Activated naive CD4-positive, alpha-beta T cell (primary cell): ENCODE measurements at places on chromosomes 7 and 10.

DNA sequence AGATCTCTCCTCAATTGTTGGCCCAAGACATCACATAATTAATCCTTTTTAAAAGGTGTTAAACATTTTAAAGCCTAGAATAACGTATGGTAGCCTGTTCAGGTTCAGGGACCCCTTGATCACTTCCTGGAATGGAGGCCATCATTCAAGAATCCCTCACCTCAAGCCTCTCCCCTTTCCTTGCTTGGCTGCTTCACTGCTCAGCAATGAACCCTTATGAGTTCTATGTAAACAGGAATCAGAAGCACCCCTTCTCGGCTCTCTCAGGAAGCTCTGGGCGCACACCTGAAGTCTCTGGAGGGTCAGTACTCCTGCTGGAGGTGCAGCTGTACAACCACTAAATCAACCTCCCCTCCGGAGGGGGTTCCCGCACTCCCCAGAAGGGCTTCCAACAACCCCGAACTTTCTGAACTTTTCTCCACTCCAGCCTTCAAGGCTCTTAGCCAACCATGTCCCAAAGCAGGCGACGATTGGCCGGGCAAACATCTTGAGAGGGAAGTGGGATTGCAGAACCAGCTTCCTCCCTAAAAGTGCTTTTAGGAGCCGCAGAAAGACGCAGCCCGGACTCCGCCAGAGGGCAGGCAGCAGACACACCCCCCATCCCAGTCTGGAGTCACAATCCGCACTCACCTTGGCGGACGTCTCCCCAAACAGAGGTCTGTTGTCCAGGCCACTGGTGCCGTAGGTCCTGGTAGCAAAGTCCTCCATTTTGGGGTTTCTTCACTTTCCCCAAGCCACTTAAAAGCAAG lies 562 bp downstream of the TMEM243 start:
- DNase-seq: no peak

DNA sequence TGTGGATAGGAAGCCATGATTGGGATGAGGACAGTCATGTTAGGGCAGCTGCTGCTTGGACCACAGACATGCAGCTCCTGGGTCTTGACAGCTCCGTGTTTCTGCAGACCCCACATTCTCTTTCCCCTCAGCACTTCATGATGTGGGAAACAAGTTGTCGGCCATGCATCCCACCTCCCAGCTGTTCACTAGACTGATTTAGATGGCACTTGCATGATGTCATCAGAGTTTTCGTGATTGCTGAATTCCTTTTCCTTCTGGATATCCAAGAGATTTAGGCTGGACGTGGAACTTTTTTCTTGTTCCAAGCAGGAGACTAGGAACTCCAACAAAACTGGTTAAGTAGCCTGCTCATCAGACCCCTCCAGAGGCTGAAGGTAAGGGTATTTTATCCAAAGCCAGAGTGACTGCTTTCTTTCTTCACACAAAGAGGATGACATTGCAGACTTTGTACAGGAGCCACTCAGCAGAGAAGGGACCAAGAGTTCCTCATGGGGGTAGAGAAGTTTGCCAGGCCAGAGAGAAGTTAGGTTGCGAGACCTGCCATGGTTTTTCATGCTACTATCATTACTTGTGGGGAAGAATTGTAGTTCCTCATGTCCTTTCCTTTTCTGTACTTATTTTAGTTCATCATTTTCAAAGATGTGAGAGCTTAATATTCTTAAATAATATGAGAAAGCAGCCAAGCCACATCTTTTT lies 117.7 kb upstream of the GJD4 start:
- no peak for DNase-seq

GRCh38 chr7:148155000-148155399 lies 435.6 kb upstream of the C7orf33 start:
- DNase-seq: no peak

DNA sequence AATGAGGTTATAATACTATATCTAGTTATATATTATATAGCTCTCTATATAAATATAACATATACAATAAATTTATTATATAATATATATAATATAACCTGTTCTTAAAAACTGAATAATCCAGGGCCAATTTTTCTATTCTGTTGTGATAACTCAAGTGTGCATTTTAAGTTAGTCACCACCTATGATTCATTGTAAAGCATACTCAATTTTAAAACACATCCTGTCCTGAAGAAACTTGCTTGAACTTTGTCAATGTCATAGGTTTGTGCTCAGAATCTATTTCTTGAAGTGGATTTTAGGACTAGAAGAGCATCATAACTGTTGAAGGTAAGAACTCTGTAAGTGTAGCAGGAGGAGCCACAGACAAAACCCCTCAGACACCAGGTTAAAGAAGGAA lies 1209.8 kb downstream of the REEP3 start:
- no peak for DNase-seq

- DNase-seq: no peak
These were observed 449.2 kb downstream of the IPMK start for GRCh38 chr10:57818522-57818921.

- no peak for DNase-seq
These were observed 130.5 kb upstream of the HABP2 start for GRCh38 chr10:113422371-113422770.

DNA sequence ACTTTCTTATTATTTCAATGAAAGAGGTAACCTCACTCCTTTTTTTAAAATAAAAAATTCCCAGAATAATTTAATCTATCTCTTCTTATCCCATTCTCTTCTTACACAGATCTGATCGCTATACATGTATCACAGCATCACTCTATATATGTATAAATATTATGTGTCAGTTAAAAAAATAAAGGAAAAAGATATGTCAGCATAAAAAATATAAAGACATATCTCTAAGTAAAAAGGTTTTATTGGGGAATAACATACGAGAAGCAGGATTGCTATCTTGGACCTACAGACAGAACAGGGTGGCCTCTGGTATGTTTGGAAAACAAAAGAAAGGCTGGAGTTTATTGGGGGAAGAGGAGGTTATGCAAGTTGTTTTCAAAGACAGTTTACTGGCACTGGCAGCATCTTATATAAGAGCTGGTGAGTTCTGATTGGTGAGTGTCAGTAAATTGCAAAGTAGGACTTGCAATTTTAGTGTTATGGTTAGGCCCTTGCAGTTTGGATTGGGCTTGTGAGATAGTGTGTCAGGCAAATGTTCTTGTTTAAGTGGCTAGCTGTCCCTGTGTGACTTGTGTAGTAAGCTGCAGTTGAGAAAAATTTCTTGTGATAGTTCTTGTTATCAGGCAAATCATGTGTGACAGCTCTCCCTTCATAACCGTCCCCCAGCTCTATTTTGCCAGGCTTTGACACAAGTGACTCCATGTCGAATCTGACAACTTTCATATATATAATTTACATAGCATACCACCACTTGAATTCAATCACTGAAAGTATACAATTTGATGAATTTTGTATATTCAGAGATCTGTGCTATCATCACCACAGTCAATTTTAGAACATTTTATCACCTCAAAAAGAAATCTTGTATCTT lies 118.2 kb downstream of the HBP1 start:
- DNase-seq: no peak

DNA sequence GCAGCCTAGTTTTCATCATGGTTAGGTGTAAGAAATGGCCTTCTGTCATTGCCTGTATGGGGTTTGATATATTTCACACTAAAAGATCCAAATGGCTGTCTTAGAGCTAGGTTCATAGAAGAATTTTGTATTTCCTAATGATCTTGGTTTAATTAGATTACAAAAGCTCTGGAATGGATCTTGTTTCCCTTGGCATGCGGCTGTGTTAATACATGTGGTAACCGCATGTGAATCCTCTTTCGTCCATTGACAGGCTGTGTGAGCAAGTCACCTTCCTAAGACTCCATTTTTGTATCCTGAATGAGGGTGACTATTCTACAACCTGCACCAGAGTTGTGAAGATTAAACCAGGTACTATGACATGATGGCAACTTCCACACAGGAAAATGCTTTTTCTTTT lies 12.4 kb upstream of the FZD1 start:
- DNase-seq: no peak

DNA sequence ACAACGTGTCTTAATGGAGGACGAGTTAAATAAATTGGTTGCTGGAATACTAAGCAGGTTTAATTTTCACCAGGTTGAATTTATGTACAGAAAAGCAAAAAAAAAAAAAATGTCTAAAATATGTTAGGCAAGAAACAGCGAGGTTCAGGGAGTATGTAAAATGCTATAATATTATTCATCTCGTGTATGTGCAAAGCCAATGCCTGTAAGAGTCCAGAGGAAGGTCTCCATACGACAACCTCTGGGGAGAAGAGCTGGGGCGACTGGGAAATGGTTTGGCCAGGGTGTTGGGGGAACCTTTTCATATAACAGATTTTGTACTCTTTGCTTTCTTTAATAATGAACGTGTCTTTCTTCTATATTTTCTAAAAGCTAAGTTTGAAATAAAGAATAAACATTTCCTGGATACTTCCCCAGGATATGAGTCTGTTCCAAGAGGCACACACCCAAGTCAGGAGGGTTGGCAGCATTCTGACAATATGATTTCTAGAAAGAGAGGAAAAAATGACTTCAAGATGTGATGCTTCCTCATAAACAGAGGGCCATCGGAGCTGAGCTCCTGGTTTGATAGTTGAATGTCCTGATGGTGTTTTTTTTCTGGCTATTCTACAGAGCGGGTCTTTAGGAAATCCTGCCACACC lies 208.6 kb upstream of the MGMT start:
- DNase-seq: no peak

GRCh38 chr7:132941905-132942304 lies 140.0 kb downstream of the CHCHD3 start:
- DNase-seq: no peak

GRCh38 chr7:33831389-33832141 lies 73.8 kb upstream of the BMPER start:
- no peak for DNase-seq

DNA sequence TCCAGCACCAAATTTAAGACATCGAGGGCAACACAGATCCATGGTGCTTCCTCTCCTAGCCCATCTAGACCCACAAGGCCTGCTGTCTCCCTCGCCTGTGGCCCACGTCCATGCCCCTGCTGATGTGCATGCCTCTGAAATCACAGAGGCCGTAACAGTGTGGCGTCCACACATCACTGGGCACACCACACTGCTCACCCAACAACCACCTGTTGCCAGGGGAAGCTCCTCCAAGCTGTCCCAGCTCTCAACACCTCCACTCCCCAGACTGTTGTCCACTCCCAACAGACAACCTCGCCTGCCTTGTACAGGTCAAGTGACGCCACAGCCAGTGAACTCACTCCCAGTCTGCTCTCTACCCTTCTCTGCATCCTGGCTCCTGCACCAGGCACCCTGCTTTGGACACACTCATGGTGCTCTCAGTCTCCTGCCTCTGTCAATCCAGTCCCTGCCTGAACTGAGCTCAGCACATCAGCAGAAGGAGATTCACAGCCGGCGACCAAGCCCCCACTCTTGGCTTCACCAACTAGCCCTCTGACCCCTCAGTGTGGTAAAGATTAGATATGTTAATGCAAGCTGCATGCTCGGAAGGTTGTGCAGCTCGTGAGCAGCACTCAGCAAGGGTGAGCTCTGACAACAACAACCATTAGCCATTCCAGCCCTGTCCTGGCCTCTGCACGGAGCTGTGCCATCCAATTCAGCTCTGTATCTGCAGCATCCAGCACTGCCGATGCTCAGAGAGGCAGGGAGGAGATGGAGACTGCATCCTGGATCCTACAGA lies 197.0 kb downstream of the TNS3 start:
- no peak for DNase-seq

DNA sequence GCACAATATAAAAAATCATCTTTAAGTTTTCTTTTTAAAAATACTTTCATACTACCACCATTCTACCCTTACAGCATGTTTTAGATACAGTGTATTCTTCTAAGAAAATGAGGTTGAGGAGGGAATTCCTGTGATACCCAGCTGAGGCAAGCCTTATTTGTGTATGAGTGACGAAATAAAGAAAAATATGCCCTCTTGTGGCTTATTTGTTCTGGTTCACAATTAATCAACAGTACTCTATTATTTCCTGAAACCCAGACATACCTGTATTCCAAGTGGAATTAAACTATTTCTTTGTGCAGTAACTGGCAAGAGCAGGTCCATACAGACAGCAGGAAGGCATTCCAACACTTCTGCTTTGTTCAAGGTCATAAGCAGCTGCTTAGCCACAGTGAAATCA lies 4.5 kb upstream of the SEMA3D start:
- DNase-seq: no peak

GRCh38 chr10:62738916-62739315 lies 65.6 kb upstream of the ADO start:
- DNase-seq: no peak

GRCh38 chr10:117226813-117227451 lies 14.0 kb upstream of the SLC18A2 start:
- DNase-seq: no peak

DNA sequence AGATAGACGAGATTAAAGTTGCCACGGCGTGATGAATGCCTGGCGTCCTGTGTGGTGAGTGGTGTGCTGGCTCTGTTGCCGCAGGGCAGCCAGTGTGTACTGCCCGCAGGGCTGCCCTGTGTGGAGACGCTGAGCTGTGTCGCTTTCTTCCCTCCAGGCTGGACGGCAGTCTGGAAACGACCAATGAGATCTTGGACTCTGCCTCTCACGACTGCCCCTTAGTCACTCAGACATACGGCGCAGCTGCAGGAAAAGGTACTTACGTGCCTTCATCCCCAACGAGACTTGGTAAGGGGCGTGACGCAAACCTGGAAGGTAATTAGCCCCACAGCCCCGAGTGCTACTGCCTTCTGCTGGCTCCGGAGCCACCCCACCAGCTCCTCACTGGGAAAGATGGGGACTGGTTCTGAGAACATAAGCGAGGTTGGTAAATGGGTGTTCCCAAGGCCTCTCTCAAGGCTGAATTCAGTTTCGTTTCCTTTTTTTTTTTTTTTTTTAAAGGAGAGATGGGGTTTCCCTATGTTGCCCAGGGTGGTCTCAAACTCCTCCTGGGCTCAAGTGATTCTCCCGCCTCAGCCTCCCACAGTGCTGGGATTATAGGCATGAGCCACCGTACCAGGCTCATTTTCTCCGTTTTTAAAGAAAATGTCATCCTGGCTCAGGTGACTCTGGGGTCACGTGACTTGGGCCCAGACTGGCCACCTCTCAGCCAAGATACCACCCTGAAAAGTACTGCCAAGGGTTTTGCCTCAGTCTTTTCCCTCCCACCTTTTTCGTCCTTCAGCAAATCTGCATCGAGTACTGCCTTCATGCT lies 39.6 kb downstream of the WIPI2 start:
- DNase-seq: no peak

DNA sequence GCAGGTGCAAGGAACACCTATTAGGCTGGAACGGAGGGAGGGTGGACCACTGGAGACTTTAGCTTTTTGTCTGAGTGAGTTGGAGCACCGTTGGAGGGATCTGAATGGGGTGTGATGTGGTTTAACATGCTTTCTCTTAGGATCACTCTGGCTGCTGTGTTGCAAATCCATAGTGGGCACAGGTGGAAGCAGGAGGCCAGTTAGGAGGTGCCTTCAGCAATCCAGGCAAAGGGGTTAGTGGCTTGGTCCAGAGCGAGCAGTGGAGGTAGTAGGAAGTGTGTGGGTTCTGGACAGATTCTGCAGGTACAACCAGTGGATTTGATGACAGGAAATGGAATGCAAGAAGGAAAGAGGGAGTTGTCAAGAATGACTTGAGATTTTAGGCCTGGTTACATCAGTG lies 95.0 kb downstream of the MMRN2 start:
- no peak for DNase-seq

GRCh38 chr7:96538632-96539031 lies 171.0 kb downstream of the SEM1 start:
- no peak for DNase-seq

GRCh38 chr7:22142572-22142971 lies 196.9 kb upstream of the CDCA7L start:
- DNase-seq: no peak
